Spinal cord (tissue), 10 donors: ENCODE measurements at places on chromosomes 3 and 15. TPM values are rescaled to one million over a fixed set of nuclear protein-coding genes. Genes with fewer than 3 reads are reported as not detected.

DNA sequence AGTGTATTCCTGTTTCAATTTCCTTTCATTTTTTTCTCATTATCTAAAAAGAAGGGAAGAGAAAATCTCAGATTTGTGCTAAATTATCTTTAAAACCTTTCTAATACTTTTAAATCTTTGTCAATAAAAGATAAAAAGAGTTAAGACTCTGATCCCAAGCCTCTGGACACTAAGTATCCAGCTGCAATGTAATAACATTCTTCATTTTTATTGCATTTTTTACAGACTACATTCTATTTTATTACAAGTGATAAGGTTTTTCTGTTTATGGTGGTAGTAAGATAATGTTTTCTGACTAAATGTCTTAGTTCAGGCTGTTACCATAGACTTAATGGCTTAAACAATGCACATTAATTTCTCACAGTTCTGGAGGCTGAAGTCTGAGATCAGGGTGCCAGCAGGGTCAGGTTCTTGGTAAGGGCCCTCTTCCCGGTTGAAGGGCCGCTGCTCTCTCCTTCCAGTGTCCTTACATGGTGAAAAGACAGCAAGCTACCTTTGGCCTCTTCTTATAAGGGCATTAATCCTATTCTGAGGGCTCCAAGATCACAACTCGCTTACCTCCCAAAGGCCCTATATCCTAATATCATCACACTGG lies 19.7 kb downstream of the KCNAB1 start:
- no peaks in the 10 kb centered on the region for H3K4me1 ChIP-seq
- no peak for DNase-seq
- no peak overlapping the region for H3K4me3 ChIP-seq
- no peak overlapping the region for H3K27ac ChIP-seq

Gene MORC1
- 0.14 TPM for polyA plus RNA-seq

Gene CTXND1
- 18.2 TPM for polyA plus RNA-seq

Gene WDR49
- polyA plus RNA-seq = 8.4 TPM

DNA sequence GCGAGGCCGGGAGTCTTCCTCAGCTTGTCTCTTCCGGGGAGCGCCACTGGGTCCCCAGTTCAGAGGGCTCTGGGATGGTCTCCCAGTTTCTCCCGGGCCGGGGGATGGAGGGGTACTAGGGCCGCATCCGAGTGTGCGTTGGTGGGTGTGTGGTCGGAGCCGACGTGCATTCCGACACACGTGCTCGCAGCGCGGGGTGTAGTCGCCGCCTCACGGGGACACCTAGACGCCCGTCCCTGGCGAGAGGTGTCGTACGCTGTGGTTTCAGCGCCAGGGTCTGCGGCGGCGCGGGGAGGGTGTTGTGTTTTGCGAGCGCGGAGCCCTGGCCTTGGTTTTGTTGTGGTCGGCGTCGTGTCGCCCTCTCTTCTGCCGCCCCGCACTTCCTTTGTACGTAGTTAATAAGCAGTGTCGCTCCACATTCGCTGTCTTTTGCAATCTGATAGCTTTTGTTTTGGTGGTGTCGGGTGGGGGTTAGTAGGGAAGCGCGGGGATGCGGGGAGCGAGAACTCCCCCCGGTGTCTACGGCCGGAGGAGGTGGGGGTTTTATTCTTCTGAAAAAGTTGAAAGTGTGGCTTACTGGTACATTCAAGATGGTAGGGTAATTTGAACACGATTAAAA lies 2.2 kb downstream of the IGF1R start:
- H3K27me3 ChIP-seq = peaks cover 18% of the 10 kb centered on the region
- no peaks in the 10 kb centered on the region for H3K36me3 ChIP-seq
- DNase-seq = peak; percentile 60
- H3K4me1 ChIP-seq = peaks cover 15% of the 10 kb centered on the region
- peak overlapping the region; percentile 12 for H3K27ac ChIP-seq

Gene TMOD2
- 114 TPM for polyA plus RNA-seq

DNA sequence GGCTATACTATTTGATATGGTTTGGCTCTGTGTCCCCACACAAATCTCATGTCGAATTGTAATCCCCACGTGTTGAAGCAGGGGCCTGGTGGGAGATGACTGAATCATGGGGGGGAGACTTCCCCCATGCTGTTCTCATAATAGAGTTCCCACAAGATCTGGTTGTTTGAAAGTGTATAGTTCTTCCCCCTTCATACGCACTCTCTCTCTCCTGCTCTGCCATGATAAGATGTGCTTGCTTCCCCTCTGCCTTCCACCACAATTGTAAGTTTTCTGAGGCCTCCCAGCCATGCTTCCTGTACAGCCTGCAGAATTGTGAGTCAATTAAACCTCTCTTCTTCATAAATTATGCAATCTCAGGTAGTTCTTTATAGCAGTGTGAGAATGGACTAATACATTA lies 290.1 kb upstream of the CHRM5 start:
- no peak overlapping the region for H3K4me3 ChIP-seq
- no peaks in the 10 kb centered on the region for H3K27me3 ChIP-seq
- H3K27ac ChIP-seq = no peak overlapping the region
- no peak for DNase-seq
- H3K4me1 ChIP-seq = no peaks in the 10 kb centered on the region
- H3K36me3 ChIP-seq = no peaks in the 10 kb centered on the region

DNA sequence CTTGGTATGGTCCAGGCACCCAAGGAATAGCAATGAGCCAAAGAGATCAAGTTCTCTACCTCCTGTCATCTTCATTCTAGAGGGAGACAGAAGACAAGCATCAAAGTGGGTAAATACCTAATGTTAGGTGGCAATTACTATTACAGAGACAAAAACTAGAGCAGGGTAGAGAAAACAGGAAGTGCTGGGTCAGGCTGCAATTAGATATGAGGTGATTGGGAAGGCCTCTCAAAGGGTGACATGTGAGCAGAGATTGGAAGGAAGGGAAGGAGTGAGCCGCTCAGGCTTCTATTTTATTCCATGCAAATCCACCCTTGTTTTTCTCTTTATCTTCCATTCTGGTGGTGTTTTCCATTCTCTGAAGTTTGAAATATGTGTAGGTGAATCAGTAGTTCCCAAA lies 37.4 kb downstream of the EBLN2 start:
- no peaks in the 10 kb centered on the region for H3K36me3 ChIP-seq
- H3K4me3 ChIP-seq = no peak overlapping the region
- DNase-seq = no peak
- no peaks in the 10 kb centered on the region for H3K27me3 ChIP-seq
- H3K4me1 ChIP-seq = peaks cover 16% of the 10 kb centered on the region

DNA sequence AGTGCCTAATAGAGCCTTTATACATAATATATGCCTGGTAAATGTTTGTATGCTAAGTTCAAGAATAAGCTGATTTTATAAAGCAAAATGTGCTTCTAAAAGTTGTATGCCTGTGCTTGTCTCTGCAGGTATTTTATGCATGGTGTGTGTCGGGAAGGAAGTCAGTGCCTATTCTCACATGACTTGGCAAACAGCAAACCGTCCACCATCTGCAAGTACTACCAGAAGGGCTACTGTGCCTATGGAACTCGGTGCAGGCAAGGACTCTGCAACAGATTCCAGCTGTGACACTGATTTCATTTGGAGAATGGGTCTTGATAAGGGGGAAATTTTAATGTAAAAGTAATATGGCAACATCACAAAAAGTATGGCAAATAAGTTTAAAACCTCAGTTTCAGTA lies 11.9 kb downstream of the MKRN2 start:
- H3K27me3 ChIP-seq = no peaks in the 10 kb centered on the region
- H3K4me3 ChIP-seq = no peak overlapping the region
- no peak for DNase-seq
- H3K36me3 ChIP-seq = peaks cover 34% of the 10 kb centered on the region
- H3K27ac ChIP-seq = no peak overlapping the region
- no peaks in the 10 kb centered on the region for H3K4me1 ChIP-seq

GRCh38 chr15:22933641-22934061 lies 46.5 kb downstream of the CYFIP1 start:
- DNase-seq = no peak
- no peaks in the 10 kb centered on the region for H3K27me3 ChIP-seq
- H3K4me1 ChIP-seq = no peaks in the 10 kb centered on the region
- H3K27ac ChIP-seq = no peak overlapping the region
- no peak overlapping the region for H3K4me3 ChIP-seq

GRCh38 chr3:157692468-157692867 lies 189.3 kb upstream of the VEPH1 start:
- H3K27ac ChIP-seq = no peak overlapping the region
- H3K27me3 ChIP-seq = no peaks in the 10 kb centered on the region
- no peaks in the 10 kb centered on the region for H3K36me3 ChIP-seq
- no peak overlapping the region for H3K4me3 ChIP-seq
- H3K4me1 ChIP-seq = no peaks in the 10 kb centered on the region
- DNase-seq = no peak

Gene MUSTN1
- polyA plus RNA-seq = 0.65 TPM

Gene LARP6
- polyA plus RNA-seq = 45.8 TPM

DNA sequence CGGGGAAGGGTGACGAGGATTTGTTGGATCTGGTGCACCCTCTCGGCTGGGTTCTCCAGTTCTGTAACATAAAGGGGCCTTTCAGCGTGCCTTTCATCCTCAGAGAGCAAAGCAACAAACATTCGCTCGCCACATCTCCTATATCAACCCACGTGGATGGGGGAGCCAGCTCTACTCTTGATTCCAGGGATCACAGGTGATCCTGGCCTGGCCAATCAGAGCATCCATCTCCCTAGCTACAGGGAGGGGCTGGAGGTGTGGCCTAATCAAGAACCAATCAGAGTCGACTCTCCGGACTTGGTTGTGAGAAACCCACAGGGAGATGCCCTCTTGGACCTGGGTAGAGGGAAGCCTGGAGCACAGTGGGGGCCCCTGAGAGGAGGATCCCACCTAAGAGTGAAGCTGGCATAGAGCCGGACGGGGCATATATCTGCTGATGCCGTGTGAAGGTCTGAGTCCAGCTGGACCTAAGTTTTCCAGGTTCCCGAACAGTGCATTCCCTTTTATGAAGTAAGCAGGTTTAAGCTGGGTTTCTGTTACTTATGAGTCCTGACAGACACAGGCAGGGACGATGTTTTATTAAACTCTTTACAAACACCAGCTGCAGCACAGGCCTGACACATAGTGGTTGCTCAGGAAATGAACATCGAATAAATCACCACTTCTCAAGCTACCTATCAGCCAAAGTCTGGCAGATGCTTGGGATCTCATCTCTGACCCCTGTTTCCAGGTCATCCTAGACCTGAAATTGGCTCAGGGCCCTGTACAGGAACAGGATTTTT lies 50.7 kb upstream of the RAD18 start:
- H3K4me1 ChIP-seq = no peaks in the 10 kb centered on the region
- no peak overlapping the region for H3K27ac ChIP-seq
- DNase-seq = no peak
- H3K36me3 ChIP-seq = peaks cover 37% of the 10 kb centered on the region

GRCh38 chr3:112379020-112379690 lies 46.2 kb downstream of the CD200 start:
- H3K4me3 ChIP-seq = no peak overlapping the region
- H3K27me3 ChIP-seq = no peaks in the 10 kb centered on the region
- H3K36me3 ChIP-seq = no peaks in the 10 kb centered on the region
- H3K4me1 ChIP-seq = no peaks in the 10 kb centered on the region
- H3K27ac ChIP-seq = no peak overlapping the region

Gene C3orf85
- polyA plus RNA-seq = 0.21 TPM

DNA sequence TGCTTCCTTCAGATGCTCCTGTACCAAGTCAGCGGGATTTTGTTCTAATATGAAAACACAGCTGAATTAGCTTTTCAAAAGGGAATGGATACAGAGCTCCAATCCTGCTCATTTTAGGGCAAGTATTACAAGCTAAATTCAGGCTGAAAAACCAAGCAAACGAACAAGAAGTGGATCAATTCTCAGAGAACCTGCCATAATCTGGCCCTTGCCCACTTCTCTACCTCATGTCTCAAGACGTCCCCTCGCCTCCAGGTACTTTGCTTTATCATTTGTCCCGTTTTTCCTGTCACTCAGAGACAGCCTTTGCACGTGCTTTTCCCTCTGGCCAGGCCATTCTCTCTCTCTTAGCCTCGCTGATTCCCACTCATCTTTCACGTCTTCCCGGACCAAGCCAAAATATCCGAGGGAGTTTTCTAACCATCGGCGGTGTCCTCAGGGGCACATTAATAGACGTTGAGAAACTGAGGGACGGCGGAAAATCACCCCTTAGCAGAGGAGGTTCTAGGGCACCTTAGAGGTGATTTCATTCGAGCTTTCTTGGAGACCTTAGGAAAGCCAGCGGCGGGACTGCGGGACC lies 654 bp downstream of the SUSD5 start:
- H3K27me3 ChIP-seq = peaks cover 15% of the 10 kb centered on the region
- H3K4me3 ChIP-seq = peak overlapping the region; percentile 32
- H3K4me1 ChIP-seq = peaks cover 6% of the 10 kb centered on the region
- no peaks in the 10 kb centered on the region for H3K36me3 ChIP-seq
- no peak overlapping the region for H3K27ac ChIP-seq

DNA sequence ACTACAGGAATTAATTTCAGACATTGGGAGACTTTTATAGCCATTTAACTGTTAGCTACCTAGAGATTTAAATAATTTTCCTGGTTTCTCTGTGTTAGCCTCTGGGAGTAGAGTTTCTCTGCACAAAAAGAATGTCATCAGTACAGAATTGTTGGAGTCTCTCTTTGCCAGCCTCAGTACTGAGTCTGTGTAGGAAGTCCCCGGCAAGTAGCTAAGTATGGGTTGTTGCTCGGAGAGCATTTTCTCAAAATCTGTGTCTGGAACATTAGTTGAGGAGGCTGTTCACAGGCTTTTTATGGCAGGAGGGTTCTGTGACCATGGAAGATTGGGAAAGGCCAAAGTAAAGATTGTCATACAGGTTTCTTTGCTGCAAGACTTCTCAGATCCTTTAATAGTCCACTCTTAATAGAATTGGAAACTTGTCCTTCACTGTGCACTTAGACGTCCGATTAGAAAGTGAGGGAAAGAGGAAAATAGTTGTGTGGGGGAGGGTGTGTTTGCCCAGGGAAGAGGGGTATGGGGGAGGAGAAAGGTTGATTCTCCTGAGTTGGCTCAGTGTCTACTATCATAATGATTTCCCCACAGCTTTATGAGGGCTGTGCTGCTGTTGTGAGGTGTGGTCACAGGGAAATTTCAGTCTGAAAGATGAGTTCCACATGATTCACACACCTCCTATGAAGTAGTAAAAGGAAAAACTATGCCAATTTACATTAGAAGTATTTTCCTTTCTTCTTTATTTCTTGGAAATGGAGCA lies 207.1 kb downstream of the PTPRG start:
- no peak overlapping the region for H3K27ac ChIP-seq
- no peak for DNase-seq
- no peaks in the 10 kb centered on the region for H3K27me3 ChIP-seq
- no peak overlapping the region for H3K4me3 ChIP-seq

DNA sequence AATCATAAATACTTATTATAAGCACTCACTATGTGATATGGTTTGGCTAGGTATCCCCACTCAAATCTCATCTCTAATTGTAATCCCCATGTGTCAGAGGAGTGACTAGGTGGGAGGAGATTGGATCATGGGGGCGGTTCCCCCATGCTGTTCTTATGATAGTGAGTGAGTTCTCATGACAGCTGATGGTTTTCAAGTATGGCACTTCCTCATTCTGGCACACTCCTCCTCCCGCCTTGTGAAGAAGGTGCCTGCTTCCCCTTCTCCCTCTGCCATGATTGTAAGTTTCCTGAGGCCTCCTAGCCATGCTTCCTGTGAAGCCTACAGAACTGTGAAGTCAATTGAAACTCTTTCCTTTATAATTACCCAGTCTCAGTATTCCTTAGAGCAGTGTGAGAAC lies 53.3 kb upstream of the CHMP2B start:
- H3K4me3 ChIP-seq = no peak overlapping the region
- no peak for DNase-seq
- no peaks in the 10 kb centered on the region for H3K36me3 ChIP-seq
